Activated CD4-positive, alpha-beta T cell treated with anti-CD3 and anti-CD28 coated beads for 24 hours (primary cell): ENCODE measurements at places on chromosomes 12 and 14.

DNA sequence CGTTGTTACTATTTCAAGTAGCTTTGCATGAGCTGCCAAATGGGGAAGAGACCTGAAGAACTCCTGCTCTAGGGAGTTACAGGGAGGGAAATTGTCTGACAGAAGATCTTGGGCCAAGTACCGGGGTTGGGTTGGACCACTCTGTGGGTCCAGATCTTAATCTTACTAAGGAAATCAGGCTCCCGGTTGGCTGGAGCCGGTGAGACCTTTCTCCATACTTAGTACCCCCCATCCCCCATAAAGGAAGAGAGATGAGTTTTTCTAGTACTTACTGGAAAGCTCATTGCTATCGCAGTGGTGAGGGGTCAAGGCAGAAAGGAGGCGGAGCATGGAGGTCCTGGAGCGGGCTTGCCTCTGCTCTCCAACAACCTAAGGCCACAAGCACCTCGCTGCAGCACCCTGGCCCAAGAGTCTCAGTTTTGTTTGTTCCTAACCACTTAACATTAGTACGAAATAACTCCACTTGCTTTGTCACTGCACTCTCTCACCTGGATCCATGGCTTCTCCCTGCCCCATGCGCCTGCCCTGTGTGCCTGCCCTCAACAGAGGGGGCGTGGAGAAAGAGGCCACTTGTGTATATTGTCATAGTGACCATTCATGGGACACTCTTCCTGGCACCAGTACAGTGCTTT lies 6.8 kb upstream of the UNC119B start:
- DNase-seq = no peak

GRCh38 chr14:93137864-93138263 lies 22.1 kb upstream of the ITPK1 start:
- DNase-seq = no peak

DNA sequence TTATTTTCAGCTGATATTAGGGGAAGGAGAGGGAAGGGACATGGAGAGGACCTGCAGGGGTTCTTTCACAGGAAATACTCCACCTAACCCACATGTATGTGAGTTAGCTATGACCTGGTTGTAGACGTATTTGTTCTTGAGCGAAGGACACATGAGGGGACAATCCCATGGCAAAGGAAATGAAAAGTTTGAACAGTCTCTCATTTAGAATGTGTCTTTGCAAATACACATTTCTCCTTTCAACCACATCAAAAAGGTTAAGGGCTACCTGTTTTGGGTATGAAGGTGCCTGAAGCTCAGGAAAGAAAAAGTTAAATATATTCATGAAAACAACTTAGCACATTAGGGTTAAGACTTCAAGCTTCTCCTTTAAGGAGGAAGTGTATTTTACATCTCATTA lies 7.4 kb downstream of the PYGL start:
- DNase-seq = no peak

GRCh38 chr12:115790526-115790925 lies 487.0 kb downstream of the MED13L start:
- DNase-seq = no peak

GRCh38 chr12:27382171-27382795 lies 49.6 kb downstream of the BMAL2 start:
- DNase-seq = no peak

DNA sequence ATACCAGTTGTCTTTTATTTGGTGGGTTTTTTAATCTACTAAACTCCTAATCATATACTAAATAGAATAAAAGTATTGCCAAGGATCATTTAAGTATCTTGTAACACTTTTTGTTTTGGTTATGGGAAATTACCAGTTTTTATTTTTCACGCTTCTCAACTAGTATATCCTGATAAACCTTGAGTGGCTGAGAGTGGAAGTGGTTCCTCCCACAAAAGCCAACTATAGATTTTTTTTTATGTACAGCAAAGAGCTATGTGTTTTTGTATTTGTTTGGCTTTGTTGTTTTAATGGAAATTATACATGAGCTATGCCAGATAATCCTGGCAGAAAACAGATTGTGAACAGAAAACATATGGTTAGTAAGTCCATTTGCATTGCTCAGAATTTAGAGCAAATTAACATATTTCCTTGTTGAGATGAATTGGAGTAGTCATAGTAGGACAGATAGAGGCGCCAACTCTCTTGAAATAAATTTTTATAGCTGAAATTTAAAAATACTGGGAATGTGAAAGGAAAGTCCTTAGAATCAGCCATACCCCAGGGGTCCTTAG lies 60.9 kb upstream of the PSMA6 start:
- DNase-seq = no peak

DNA sequence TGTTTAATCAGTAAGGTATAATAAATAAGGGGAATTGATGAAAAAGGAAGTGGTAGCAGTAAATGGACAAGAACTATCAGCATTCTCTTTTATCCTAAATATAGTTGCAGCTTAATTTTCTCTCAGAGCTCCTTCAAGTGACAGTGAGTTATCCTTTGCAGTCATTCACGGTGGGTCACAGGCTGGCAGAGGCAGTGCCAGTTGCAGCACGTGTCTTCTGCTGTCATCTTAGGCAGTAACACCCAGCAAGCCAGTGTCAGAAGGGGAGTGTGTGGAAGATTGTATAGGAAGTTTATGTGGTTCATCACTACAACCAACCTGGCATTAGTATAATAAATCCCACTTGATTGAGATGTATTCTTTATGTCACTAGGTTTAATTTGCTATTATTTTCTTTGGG lies 170.0 kb downstream of the CCDC91 start:
- no peak for DNase-seq

DNA sequence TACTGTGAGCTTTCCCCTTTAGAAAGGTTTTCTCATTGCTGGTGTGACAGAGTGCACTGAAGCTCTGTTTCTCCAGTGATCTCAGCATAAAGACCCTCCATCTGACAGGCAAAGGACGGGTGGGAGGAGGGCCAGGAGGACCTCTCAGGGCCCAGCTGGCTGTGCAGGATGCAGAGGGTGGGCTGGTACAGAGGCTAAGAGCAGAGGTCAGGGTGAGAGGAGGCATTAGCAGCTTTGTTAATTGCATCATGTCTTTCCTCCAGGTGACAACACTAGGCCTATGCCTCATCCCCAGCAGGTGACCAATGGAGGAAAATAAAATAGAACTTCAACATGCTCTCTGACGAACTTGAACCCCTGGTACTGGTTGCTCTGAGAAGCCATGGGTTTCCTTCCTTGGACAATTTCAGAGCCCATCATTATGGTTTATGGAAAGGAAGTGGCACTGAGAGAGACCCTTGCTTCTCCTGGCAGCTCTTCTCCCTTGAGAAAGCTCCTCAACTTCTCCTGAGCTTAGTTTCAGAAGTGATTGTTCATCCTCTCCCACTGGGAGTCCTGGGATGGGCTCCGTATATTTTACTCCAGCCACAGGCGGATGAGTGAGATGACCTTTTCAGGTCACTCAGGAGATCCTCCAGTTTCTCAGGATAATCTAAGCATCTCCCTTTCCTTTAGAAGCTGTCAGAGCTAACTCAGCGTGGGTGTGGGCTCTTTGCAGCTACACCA lies 45.8 kb upstream of the ATP23 start:
- DNase-seq = no peak

DNA sequence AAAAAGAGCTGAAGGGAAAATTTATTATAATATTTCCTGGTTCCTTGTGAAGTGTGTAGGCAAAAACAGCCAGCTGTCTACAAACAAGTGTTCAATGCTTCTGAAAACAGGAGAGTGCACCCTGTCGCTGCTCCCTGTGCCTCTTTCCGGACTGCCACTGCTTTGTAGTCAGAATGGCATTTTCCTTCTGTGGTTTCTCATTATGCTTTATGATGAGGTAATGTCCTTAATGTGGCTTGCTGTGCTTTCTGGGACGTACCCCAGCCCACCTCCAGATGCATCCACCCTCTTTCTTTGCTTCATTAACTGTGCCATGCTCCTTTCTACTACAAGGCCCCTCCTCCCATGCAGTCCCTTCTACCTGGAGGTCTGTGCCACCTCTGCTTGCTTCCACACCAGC lies 148.1 kb downstream of the SYT1 start:
- DNase-seq = no peak

- DNase-seq = no peak
Observed at GRCh38 chr14:68650404-68650994, 142.4 kb downstream of the ZFP36L1 start.

DNA sequence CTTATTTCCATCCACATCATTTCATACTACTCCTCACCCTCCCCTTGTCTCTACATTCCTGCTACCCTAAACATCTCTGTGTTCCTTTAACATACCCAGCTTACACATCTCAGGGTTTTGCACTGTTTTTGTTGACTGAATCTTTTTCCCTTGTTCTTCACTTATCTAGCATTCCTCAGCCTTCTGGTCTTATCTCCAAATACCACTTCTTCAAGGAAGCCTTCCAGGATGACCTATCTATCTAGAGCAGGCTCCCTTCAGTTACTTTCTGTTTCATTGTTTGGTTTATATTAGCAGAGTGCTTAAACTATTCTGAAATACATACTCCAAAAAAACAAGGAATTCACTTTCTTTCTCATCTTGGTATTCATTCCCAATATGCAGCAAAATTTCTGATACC lies 353.1 kb downstream of the NAV3 start:
- no peak for DNase-seq

- DNase-seq = no peak
Observed at GRCh38 chr14:101155575-101155974, 252.1 kb upstream of the RTL1 start.

DNA sequence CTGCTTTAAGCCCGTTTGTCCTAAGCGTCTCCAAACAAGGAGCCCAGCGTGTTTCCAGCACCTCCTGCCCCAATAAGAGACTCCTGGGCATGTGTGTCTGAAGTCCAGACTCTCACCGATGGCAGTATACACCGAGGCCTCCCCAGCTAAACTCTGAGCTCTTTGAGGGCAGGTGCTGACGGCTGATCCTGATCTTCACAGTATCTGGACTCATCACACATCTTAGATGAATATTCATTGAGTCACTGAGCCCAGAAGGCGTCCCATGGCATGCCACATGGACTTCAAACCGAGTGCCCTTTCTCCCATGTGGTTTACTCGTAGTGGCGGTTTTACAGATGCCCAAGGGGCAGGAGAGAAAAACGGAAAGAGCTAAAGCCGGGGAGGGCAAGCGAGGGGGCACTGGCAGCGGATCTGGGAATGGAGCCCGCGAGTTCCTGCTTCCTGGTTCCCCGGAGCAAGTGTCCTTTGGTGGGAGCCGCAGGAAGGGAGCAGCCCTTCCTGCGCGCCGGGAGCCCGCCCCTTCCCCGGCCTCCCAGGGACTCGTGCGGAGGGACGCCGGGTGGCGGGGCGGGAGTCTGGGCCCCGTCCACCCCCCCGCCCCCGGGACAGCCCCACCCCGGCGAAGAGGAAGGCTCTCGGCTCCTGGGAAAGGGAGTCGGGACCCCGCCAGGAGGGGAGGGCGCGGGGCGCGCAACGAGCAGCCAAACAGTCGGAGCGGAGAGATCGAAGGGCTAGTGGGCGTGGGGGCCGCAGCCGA lies 585 bp upstream of the TEAD4 start:
- no peak for DNase-seq

DNA sequence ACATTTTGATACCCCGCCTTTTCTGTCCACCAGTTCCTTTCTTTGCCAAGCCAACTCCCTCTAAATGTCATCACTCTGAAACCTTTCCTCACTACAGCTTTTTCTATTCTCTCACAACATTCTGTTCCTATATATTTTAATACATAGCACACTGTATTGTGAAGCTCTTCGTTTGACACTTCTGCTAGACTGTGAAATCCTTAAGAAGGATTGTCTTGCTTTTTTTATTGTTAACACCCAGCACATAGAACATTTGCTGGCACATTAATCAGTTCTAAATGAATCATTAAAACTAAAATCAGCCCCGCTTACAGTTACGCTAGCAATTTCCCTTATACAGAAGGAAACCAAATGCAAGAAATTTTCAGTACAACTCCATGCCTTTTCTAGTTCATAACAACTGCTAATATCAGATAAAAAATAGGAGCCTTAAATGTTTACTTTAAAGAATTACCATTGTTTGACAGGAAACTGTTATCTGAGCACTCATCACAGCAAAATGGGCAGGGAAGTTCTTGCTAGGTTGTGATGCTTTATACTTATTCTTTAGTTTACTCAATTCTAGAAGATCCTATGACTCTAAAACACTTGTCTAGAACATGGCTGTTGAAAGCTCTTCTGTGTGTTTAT lies 93.5 kb downstream of the PPP1R12A start:
- DNase-seq = no peak

GRCh38 chr14:96508900-96509299 lies 6.7 kb downstream of the PAPOLA start:
- no peak for DNase-seq

GRCh38 chr14:36339816-36340215 lies 19.4 kb upstream of the MBIP start:
- DNase-seq = no peak

DNA sequence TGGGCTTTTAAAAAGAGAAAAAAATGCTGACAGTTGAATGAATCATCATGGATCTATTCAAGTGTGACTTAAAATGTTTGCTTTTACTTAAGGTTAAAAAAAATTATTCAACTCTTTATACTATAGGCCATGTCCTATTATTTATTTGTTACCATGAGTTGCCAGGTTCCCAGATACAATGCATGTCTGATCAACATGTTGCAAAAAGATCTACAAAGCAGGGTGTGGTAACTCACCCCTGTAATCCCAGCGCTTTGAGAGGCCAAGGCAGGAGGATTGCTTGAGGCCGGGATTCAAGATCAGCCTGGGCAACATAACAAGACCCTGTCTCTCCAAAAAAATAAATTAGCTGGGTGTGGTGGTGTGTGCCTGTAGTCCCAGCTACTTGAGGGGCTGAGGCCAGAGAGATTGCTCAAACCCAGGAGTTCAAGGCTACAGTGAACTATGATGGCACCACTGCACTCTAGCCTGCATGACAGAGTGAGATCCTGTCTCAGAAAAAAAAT lies 460.8 kb downstream of the BCAT1 start:
- no peak for DNase-seq

DNA sequence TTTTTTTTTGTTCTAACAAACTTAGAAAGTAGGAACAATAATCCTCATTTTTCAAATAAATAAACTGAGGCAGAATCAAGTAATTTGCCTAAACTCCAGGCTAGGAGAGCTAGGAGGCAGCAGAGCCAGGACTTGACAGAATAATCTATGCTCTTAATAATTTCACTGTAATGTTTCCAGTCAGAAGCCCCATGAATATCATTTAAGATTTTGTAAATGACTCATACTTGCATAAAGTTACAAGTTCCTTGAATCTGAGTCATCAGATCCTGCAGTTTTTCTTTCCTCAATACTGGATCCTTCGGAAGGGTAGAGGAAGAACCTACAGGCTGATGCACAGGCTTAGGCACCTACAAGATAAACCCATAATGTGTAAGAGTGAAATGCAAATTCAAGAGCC lies 29.0 kb downstream of the CAPRIN2 start:
- no peak for DNase-seq

- no peak for DNase-seq
Observed at GRCh38 chr14:79196216-79196615, 1015.1 kb downstream of the DIO2 start.

DNA sequence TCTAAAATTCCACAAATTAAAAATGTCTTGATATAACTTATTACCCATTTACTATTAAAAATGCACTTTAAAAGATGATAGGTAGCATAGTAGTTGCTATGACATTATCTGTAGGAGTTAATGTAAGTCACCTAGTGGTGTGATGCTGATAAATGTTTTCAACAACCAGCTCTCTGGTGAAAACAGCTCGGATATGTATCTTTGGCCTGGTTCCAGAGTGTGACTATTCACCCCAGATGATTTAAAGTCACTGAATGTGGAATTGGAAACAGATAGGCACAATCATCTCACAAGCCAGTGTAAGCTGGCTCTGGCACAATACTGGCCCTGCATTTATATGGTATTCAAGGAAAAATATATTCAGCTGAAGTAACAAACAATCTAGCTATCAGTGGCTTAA lies 9.2 kb upstream of the CCDC196 start:
- no peak for DNase-seq

- DNase-seq = no peak
Observed at GRCh38 chr12:47892819-47893218, 12.0 kb downstream of the VDR start.

GRCh38 chr14:103871596-103872480 lies 24.5 kb upstream of the PPP1R13B start:
- peak; percentile 73 for DNase-seq
